ENCODE measurements at places on chromosomes 12 and 14.

DNA sequence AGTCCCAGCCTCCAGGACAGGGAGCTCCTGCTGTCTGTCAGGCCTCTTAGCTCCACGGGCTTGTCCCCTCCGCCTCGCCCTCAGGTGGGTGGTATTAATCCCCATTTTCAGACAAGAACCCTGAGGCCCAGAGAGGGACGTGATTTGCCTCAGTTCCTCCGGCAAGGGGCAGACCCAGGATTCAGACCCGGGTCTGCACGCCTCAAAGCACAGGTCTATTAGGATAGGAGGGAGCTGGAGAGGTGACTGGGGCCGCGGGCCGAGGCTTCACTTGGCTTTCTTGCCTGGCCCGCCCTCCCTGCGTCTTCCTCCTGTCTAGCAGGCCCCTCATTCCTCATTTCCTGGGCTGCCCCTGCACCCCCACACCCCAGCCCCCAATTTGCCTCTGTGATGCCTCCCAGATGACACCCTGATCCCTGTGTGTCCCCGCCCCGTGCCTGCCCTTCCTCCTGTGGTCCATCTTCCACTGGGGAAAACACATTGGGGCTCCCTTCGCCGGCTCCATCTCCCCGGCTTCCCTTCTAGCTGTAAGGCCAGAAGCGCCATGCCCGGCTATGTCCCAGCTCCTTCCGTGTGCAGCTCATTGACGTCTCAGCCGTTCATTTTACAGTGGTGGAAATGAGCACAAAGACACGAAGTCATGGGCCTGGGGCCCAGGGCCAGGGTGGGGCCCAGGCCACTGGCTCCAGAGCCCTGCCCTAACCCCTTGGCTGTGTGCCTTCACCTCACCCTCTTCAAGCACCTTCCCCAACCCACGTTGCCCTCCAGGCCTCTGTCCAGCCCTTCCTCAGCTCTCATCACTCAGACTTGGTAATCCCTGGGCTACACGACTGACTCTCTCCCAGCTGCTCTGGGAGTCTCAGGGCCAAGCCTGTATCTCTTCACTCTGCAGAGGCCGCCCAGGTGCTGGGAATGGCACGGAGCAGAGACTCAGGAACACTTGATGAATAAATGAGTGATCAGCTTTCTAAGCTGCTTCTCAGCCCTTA lies 15.5 kb upstream of the CYP46A1 start:
- peak; percentile 12 for DNase-seq

- DNase-seq = peak; percentile 72
These were observed 15.5 kb upstream of the FKBP4 start for GRCh38 chr12:2779281-2779680.

DNA sequence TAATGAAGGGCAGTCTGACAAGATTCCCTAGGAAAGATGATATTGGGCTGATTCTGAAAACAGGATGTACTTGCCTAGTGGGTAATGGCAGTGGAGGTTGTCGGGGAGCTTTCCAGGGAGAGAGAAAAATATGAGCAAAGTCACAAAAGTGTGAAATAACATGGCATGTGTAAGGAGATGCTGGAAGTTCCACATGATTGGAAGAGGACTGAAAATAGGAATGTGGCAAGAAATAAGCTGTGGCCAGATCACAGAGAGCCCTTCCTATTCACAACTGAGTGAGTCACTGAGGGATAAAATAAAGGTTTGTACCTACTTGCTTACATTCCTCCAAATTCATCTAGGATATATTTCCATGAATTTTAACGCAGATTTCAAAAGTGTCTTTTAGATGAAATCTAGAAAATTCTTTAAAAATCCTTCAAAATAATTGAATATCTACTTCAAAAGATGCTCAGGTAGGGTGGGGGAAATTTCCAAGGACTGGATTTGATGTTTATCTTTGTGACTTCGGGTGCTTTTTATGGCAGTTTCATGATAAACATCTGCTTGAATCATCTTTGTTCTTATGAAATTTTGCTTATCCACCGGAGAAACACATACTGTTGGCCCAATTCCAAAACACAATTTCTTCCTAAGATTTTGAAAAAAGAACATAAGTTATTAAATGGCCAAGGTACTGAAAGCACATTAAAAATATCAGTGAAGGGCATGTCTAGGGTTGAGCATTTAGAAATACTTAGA lies 36.3 kb upstream of the SLC2A13 start:
- DNase-seq = no peak

GRCh38 chr12:131445184-131445774 lies 265.6 kb upstream of the SFSWAP start:
- no peak for DNase-seq

GRCh38 chr12:33000016-33000415 lies 103.4 kb upstream of the PKP2 start:
- DNase-seq = no peak

- no peak for DNase-seq
These were observed 18.3 kb upstream of the ATP2A2 start for GRCh38 chr12:110262442-110263388.

GRCh38 chr12:130177635-130178242 lies 15.5 kb downstream of the FZD10 start:
- no peak for DNase-seq

All from NCI-H82 (cell line).